NCI-H748 treated with DMSO at 0.1 percent for 48 hours (cell line): ENCODE measurements at places on chromosomes 13 and 19.

GRCh38 chr13:23325191-23325590 lies 108.3 kb downstream of the SACS start:
- no peak for DNase-seq

DNA sequence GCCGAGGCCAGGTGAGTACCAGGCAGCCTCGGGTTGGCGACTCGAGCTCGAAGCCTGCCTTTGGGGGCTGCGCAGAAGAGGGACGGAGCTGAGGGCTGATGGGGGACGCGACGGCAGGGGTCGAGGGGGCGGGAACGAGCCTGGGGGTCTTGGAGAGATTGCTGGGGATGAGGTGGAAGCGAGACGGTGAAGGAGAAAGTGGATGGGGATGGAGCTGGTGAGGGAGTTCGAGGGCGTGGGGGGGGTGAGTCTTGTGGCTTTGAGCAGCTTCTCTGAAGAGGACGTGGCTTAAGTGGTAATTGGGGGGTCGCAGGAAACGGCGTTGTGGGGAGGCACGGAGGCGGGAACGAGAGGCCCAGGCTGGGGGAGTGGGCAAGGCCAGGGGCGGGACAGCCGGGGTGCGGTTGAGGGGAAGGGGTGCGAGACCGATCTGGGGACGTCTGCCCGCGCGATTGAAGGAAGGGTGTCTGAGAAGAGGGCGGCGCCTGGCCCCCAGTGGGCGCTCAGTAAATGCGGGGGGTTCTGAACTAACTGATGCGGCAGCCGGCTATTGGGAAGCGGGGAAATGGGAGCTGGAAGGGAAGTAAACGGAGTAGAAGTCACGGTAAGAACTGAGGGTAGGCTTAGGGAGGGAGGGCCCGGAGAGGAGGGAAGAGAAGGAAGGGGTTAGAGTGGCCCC lies 426 bp downstream of the MYO9B start:
- DNase-seq: no peak

DNA sequence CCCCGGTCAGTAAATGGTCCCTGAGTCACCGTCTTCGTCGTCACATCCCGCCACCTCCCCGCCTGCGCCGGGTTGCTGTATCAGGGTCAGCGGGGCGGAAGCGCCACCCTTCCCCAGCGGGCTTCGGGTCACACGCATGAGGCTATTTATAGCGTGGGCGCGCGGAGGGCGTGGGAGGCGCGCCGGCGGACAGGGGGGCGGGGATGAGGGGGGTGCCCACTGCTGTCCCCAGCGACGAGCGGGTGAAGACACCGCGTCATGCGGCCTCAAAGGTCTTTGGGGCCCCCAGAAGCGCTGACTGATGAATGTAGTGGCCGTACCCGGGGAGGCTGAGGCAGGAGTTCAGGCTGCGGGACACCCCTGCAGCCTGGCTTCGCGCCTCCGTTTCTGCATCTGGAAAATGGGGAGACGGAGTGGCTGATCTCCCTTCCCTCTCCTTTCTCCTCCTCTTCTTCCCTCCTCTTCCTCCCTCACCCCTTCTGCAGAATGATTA lies 7.9 kb downstream of the UNC13A start:
- no peak for DNase-seq

DNA sequence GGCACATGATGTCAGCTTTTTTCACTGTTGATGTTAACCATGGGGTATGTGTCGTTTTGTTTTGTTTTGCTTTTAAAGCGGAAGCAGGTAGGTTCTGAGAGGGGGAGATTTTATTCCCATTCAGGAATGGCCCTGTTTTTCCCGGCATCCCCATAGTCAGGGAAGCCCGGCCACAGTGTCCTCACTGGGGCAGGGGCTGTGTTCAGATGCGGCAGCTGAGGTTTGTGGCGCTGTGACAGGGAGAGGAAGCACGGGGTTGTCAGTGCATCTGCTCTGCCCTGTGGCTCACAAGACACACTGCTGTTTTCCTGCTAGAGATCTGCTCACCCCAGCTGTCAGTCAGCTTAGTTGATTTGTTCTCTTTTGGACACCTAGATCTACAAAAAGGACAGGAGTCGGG lies 27.6 kb downstream of the ANKRD27 start:
- DNase-seq: no peak

- no peak for DNase-seq
These were observed 12.4 kb downstream of the POSTN start for GRCh38 chr13:37586164-37586563.

- no peak for DNase-seq
These were observed 102.5 kb upstream of the ZNF536 start for GRCh38 chr19:30269638-30270037.

- DNase-seq: no peak
These were observed at the start of gene OSCAR for GRCh38 chr19:54100561-54100960. Gene OSCAR, minus strand, starts transcription at chr19:54100803. Its CDS starts 11 bp downstream, at chr19:54100792.

- DNase-seq: no peak
These were observed 29.3 kb downstream of the WDFY2 start for GRCh38 chr13:51613535-51613934.

DNA sequence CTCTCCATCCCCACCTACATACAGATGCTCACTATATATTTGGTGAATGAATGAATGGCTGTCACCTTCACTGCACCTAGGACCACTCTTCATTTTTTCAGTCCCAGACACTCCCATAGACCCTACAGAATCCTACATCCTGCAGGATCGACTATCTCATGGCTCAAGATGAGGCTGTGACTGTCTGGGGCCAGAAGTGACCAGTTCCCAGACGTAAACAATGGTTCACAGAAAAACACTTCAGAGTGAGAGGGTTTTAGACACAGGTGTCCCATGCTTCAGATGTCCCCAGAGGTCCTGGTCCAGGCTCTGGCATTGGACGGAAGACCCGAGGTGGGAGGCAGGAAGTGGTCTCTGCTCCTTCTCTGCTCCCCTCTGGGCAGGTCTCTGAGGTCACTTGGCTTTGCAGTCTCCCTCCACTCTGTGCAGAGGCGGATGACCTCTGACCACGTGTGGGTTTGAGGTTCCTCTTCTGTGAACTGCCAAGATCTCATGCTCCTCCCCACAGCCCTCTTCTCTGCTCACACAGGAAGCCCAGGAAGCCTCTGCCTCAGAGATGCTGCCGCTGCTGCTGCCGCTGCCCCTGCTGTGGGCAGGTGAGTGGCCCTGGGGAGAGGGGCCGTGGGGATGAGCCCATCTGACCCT lies 24.9 kb downstream of the SIGLEC7 start:
- no peak for DNase-seq

DNA sequence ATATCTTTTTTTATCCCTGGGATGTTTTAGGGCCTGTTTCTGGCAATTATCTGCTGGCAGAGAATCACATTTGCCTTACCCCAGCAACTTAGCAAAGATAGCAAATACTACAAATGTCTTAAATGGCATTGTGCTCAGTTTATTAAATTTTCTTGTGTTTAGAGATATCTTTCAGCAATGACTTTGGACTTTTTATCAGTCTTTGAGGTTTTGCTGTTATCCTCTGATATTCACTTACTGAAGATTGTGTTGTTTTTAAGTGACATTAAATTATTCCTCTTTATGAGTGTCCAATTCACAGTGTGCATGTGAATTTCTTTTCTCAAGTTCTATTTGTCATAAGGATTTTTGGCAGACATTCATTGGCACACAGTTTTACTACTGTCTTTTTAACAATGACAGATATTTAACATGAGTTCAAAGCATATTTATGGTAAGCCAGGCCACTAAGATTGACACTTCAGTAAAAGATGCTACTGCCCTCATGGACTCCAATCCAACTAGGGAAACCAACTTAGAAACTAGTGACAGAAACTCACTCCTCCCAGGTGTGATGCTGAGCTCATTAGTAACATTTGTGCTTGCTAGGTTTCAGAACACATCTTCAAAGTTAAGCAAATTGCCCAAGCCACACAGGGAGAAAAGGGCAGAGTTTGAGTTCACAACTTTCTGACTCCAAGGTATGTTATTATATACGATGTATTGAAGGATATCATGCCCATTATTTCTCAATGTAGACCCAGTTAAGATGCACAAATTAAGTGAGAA lies 481.9 kb downstream of the GPC6 start:
- no peak for DNase-seq

DNA sequence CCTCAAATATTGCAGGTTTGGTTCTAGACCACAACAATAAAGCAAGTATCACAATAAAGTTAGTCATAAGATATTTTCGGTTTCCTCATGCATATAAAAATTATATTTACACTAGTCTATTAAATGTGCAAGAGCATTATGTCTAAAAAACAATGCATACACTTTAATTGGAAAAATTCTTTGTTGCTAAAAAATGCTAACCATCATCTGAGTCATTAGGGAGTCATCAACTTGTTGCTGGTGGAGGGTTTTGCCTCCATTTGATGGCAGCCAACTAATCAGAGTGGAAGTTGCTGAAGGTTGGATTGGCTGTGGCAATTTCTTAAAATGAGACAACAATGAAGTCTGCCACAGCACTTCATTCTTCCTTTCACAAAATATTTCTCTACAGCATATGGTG lies 422.3 kb upstream of the GPC6 start:
- no peak for DNase-seq

- DNase-seq: peak; percentile 58
These were observed 1.5 kb downstream of the ERF start for GRCh38 chr19:42253245-42254088.

DNA sequence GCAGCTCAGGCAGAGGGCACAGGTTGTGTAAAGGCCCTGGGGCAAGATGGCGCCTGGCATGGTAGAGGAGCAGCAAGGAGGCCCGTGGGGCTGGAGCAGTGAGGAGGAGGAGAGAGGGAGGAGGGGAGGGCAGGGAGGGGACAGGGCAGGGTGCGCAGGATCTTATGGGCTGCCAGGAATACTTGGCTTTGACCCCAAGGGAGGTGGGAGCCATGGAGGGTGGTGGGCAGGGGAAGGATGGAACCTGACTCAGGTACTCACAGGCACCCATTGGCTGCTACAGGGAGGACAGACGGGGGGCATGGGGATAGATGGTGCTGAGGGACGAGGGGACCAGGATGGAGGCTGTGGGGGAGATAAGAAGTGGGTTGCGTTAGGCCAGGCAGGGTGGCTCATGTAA lies 3.3 kb downstream of the TNFAIP8L1 start:
- DNase-seq: no peak

DNA sequence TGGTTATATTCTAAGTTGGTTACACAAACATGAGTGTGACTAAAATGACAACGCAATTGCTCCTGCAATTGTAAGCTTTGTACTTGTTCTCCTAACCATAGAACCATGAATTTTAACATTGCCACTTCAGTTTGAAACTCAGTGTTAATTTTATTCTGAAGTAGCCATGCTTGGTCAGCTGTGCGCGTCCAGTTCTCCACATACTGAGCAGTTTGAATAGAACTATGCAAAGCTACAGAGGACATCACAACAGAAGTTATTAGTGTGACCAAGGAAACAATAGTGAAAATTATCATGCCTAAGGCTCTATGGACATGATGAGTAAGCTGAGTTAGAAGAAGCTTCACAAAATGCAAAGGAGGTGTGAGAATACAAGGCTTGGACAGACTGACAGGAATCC lies 19.6 kb upstream of the ZNF100 start:
- DNase-seq: no peak

DNA sequence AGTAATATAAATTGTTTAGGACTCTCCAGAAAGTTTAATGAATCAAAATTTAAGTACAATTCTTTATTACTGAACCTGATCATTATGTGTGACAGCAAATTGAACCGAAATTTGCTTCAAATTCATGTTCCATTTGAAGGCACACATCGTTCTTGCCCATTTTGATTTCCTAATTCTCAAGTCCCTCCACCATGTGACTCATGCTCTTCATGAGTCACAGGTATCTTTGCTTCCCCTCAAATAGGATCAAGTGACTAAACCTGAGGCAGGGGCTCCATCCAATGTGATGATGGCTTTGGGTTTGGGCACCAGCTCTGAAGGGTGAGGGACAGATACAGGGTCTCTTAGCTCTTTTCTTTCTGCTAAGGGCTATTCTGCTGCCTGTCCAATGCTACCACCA lies 86.1 kb downstream of the THSD1 start:
- DNase-seq: no peak

DNA sequence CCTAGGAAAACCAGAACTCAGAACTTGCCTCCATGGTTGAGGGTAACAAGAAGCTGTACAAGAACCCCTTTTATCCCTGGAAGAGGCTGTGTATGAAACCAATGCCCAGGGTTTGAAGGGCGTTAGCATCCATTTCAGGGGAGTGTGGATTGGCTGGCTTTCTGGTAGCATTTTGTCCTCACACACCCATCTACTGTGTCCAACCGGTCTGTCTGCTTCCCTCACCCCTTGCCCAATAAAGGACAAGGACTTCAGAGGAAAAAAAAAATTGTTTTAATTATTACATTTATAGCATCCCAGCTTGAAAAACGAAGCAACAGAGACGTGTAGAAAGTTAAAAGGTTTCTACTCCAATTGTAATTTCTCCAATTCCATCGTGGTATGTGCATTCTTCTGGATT lies 2.7 kb upstream of the CYP4F8 start:
- DNase-seq: no peak

DNA sequence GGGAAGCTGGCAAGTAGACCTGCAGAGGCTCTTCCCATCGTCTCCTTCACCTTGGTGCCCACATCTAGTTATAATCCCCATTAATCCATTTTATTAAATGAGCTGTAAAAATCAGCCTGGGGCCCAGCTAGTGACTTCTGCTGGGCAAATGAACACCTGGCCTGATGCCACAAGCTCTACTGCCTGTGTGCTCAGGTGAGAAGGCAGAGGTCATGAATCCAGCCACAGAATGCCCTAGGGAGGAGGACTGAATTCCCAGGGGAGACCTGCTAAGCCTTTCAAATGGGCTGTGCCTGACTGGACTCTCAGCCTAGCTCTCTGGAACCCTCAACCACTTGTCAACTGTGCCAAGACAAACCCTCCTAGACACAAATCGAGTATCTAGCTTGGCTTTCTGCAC lies 74.0 kb downstream of the PDS5B start:
- no peak for DNase-seq

DNA sequence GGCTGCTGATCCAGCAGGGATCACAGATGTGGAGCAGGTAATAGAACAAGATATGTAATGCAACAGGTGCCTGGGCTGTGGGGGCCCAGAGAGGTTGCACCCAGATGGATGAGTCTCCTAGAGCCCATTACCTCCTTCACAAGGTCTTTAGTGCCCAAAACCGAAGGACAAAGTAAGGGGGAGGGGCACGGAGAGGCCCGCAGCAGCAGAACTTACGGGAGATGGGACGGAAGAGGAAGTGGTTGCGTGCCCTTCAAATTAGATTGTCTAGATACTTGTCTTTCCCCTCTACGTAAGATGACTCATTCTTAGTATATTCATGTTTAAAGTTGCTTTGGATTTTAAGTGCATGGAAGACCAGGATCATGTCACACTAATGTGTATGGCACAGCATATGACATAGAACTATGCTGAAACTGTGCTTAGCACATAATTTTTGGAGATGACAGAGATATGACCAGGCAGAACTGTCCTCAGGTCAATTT lies 5.7 kb upstream of the MRPS31 start:
- DNase-seq: no peak
